ENCODE measurements at places on chromosomes 12 and 14.
A peak's percentile ranks its signal among the peaks of the same experiment; 100 is the strongest.

DNA sequence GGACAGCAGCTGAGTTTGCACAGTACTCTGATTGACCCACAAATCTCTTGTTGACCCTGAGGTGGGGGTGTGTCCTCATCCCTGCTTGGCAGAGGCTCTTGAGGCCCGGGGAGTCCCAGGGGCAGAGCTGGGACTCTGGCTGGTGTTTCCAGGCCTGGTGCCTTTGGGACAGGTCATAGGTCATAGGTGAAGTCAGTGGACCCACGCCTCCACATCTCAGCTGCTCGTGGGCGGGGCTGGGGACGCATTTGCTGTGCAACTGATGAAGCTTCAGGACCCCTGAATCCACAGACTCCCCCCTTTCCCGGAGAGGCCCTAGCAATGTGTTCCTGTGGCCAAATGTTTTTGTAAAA, 408 bp upstream of the CACNA2D4 start:
- H3K36me3 ChIP-seq, result no peaks in the 10 kb centered on the region
- peak overlapping the region; percentile 40 for H3K4me3 ChIP-seq
- DNase-seq, result no peak
- H3K4me1 ChIP-seq, result no peaks in the 10 kb centered on the region
- H3K27ac ChIP-seq, result peak overlapping the region; percentile 81

- no peaks in the 10 kb centered on the region for H3K4me1 ChIP-seq
- H3K27me3 ChIP-seq, result no peaks in the 10 kb centered on the region
- no peak for DNase-seq
These were observed 248.6 kb upstream of the KRR1 start for GRCh38 chr12:75759842-75760572.

- H3K27me3 ChIP-seq, result no peaks in the 10 kb centered on the region
- H3K36me3 ChIP-seq, result no peaks in the 10 kb centered on the region
- DNase-seq, result no peak
- H3K27ac ChIP-seq, result no peak overlapping the region
These were observed 249.1 kb upstream of the E2F7 start for GRCh38 chr12:77314378-77315052.

GRCh38 chr12:127640181-127640886, 626.6 kb upstream of the TMEM132C start:
- H3K27me3 ChIP-seq, result no peaks in the 10 kb centered on the region
- no peaks in the 10 kb centered on the region for H3K4me1 ChIP-seq
- no peaks in the 10 kb centered on the region for H3K36me3 ChIP-seq
- H3K27ac ChIP-seq, result no peak overlapping the region
- no peak for DNase-seq

GRCh38 chr12:26346736-26347135, 151.4 kb downstream of the SSPN start:
- H3K27me3 ChIP-seq, result no peaks in the 10 kb centered on the region
- no peaks in the 10 kb centered on the region for H3K4me1 ChIP-seq
- no peak overlapping the region for H3K4me3 ChIP-seq
- H3K36me3 ChIP-seq, result no peaks in the 10 kb centered on the region

DNA sequence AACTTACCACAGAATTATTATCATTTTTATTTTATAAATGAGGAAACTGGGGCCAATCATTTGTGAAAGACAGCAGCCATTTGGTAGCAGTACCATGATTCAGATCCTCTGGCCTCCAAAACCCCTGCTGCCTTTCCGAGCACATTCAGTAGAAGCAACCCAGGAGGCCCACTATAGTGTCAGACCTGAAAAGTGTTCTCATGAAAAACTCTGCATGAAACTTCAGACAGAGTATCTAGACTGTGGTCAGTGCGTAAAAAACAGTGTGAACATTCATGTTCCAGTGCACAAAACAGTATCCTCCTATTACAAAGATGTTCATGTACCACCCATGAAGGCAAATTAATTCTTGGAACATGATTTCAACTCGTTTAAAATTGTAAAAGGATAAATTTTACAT, 112.0 kb downstream of the EPS8 start:
- H3K27ac ChIP-seq, result no peak overlapping the region
- H3K4me1 ChIP-seq, result no peaks in the 10 kb centered on the region

- no peaks in the 10 kb centered on the region for H3K4me1 ChIP-seq
- no peaks in the 10 kb centered on the region for H3K36me3 ChIP-seq
- H3K27me3 ChIP-seq, result no peaks in the 10 kb centered on the region
These were observed 172.2 kb downstream of the PTPRO start for GRCh38 chr12:15494329-15495046.
